Endothelial cell (in vitro differentiated cells): ENCODE measurements at places on chromosomes 6 and 20.

DNA sequence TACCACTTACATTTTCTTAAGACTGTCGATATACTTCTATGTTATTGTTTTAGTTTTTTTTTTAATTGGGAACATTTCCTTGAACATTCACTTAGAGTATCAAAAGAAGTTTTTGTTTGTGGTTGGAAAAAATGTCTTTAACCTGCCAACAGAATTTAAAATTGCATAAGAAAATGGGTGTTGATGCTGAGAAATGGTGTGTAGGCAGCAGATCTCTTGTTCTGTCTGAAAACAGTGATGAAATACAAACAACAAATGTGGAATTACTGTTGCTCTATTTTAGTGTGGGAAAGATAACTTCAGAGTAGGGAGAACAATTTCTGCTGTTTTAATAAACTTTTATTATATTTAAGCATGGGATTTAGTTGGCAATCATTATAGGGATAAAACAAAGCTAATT, 293.5 kb downstream of the CDKAL1 start:
- no peak for DNase-seq

- peak; percentile 88 for DNase-seq
Measured at GRCh38 chr6:16286151-16286522, 47.8 kb downstream of the GMPR start.

DNA sequence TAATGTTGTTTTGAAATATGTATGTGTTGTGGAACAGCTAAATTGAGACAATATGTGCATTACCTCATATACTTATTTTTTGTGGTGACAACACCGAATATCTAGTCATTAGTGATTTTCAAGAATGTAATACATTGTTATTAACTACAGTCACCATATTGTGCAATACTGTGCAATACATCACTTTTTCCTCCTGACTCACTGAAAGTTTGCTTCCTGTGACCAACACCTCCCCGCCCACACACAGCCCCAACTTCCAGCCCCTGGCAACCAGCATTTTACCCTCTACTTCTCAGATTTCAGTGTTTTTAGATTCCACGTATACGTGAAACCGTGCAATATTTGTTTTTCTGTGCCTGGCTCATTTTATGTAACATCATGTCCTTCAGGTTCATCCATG, 627.9 kb downstream of the PRKN start:
- DNase-seq = no peak

- no peak for DNase-seq
Measured at GRCh38 chr6:41691426-41692079, 43.9 kb downstream of the TFEB start.

DNA sequence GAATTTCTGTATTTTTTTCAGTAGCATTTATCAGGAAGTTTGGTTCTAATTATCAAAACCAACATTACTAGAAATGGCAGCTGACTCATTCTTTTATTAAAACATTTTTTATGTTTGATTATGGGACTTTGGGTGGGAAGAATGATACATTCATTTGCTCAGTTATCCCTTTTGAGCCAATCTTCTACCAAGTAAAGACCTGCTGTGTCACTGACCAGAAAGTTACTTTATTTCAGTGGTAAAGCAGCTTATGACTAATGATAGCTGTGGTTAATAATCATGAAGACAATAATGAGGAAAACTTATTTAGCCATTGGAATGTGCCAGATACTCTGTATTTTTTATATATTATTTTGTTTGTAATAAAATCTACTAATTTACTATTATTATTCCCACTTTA, 142.3 kb downstream of the FARS2 start:
- no peak for DNase-seq

- no peak for DNase-seq
Measured at GRCh38 chr20:41889844-41890224, 271.7 kb upstream of the CHD6 start.

GRCh38 chr6:6220718-6221117, 99.7 kb downstream of the F13A1 start:
- DNase-seq = no peak

DNA sequence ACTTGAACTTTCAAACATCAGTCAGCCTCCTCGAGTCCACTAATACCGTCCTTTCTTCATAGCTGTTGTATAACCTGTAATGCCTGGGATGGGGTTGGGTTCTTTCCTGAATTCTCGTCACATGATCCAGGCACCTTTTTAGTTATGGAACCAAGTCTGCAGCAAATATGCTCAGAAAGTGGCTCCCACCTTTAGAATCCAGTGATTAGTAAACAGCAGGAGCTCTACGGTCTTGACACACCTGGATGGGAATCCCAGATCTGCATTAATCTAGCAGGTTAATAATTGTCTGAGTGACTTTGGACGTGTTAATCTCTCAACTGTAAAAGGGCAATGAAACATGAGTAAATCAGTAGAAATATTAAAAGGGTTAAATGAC, 729 bp upstream of the ZHX3 start:
- no peak for DNase-seq

GRCh38 chr6:108562503-108562993, 1.8 kb downstream of the FOXO3 start:
- peak; percentile 63 for DNase-seq

- no peak for DNase-seq
Measured at GRCh38 chr20:47249913-47250312, 106.6 kb downstream of the ZMYND8 start.

DNA sequence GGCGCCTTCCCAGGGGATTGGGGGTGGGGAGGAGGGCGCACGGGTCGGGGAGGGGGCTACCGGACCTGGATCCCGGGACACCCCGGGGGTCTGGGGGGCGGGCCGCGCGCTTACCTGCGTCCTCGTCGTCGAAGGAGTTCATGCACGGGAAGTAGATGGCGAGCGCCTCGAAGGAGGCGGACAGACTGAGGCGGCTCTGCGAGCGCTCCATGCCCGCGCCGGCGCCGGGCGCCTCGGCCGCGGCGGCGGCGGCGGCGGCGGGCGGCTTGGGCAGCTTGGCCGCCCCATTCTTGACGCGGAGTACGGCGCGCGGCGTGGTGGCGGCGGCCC, 320 bp downstream of the RIMS4 start:
- no peak for DNase-seq

- DNase-seq = no peak
Measured at GRCh38 chr20:33970229-33970628, 23.5 kb upstream of the RALY start.

- no peak for DNase-seq
Measured at GRCh38 chr20:51886891-51887608, 84.7 kb upstream of the SALL4 start.
